Urothelium cell line (cell line): ENCODE measurements at places on chromosomes 3 and 15.

GRCh38 chr3:10457560-10457959 lies 47.8 kb downstream of the ATP2B2 start:
- no peak for DNase-seq

GRCh38 chr15:40992241-40992741 lies 39.0 kb downstream of the CHAC1 start:
- no peak for DNase-seq

DNA sequence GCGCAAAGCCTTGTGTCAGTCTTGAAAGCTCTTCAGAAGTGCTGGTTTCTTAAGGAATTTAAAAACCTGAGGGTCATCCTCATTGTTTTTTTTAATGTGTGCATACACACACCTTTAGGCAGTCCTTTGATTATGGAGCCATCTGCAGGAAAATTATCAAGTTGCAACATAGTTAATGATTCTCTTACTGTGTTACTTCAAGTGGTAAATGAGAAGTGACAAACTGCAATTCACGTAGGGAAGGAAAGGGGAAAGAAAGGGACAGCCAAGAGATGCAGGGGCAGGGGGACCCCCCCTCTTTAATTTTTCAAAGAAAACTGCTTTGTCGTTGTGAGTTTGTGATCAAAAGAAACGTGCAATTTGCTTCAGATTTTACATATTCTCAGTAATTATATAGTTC lies 162.4 kb upstream of the CGNL1 start:
- DNase-seq, result peak; percentile 13

DNA sequence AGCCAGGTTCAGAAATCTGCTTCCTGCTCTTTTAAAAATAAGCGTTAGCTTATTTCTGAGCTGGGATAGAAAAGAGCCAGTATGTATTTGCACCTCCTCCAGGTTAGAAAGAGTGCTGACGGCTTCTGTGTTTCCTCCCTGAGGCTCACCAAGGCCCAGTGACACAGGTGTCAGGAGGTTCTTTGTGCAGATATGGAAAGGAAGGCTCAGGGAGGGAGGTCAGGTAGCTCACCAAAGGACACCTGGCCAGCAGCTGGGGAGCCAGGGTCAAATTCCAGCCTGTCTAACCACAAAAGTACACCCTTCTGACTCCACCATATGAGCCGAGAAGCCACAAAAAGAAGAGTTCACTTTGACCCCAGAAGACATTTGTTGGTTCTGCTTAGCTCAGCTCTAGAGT lies 201.0 kb upstream of the WNT5A start:
- no peak for DNase-seq

DNA sequence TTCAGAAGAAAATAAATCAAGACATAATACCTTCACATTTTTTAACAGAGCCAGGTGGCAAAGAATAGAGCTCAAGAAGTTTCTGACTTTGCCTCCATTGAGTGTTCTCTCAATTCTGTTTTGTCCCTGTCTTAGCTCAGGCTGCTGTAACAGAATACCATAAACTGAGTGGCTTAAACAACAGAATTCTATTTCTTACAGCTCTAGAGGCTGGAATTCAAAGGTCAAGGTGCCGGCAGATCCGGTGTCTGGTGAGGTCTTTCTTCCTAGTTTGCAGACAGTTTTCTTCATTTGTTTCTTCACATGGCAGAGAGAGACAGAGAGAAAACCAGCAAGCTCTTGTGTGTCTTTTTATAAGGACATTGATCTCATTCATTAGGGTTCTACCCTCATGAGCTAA lies 25.6 kb downstream of the IQCH start:
- DNase-seq, result no peak

DNA sequence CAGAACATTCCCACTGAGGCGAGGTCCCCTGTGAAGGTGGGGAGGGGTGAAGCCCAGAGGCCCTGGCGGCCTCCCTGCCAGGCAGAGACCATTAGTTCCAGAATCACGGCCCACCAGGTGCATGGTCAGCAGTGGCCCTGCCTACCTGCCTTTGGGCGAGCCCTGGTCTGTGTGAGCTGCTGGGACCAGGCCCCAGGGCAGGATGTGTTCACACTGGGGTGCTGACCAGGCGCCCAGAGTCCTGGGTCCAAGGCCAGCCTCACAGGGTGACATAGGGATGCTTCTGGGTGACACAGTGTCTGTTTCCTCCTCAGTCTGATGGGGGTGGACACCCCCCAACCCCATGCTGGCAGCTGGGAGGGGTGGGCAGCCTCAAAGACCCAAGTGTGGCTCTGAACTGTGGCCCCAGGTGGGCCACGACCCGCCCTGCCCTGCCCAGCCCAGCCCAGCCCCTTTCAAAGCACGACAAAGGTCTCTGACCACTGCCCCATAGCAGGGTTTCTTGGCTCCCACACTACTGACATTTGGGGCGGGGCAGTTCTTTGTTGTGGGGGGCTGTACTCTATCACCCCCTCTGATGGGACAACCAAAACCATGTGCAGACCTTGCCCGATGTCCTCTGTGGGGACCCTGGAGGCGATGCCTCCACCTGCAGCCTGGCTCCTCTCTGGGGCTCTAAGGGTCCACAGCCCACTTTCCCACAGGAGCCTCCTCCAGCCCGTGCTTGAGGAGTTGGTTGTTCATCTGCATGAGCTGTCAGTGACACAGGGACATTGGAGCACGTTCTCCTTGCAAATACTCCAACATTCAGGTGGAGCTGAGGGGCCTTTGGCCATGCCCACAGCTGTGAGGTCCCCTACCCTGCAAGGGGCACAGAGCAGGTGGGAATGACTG lies 44.8 kb upstream of the SLC41A3 start:
- no peak for DNase-seq

DNA sequence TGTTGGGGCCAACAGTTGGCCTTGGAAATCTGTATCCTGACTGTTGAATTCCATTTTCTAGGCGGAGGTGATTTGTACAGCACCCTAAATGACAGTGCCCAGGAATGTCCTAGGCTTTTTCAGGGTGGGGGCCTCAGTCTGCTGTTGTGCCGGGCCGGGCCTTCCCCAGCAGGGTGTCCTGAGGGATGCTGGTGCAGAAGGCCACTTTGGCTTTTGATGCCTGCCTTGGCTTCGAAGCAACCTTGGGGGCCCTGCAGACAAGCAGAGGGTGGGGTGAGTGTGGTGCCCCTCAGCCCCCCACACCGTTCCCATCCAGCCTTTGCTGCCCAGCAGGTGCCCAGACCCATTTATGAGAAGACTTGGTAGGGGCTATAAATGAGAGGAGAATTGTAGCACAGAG lies 33.0 kb downstream of the SYNM start:
- no peak for DNase-seq

DNA sequence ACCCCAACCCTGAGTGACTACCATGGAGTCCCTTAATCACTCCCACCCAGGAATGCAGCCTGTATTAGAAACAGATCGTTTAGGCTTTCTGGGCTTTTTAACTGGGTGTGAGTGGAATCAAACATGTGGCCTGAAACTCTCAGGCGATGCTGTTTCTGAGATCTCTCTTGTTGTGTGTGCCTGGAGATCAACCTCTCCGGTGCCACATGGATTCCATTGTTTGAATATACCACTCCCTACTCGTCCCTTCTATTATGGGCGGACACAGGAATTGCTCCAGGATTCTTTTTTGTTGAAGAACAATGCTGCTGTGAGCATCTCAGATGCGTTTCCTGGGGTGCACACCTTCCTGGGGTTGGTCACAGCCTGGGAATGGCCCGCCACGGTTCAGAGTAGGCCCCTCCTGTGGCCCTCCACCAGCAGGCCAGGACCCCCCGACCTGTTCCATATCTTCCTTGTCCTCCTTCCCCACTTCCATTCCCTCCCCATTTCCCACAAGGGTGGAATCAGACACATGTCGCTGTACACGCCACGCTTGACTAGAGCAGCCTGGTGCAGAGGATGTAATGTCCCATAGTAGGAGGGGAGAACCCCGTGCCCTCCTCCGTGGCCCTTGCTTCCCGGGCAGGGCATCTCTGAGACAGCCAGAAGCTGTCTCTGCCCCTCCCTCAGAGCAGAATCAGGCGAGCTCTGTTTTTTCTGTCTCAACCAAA lies 36.4 kb upstream of the PRR23E start:
- DNase-seq, result no peak

- peak; percentile 82 for DNase-seq
These were observed 52.8 kb downstream of the RGMA start for GRCh38 chr15:93035953-93036810.

GRCh38 chr3:69930564-69930963 lies 69.0 kb upstream of the SAMMSON start:
- DNase-seq, result no peak

- no peak for DNase-seq
These were observed 11.4 kb downstream of the SKIL start for GRCh38 chr3:170368921-170369320.

DNA sequence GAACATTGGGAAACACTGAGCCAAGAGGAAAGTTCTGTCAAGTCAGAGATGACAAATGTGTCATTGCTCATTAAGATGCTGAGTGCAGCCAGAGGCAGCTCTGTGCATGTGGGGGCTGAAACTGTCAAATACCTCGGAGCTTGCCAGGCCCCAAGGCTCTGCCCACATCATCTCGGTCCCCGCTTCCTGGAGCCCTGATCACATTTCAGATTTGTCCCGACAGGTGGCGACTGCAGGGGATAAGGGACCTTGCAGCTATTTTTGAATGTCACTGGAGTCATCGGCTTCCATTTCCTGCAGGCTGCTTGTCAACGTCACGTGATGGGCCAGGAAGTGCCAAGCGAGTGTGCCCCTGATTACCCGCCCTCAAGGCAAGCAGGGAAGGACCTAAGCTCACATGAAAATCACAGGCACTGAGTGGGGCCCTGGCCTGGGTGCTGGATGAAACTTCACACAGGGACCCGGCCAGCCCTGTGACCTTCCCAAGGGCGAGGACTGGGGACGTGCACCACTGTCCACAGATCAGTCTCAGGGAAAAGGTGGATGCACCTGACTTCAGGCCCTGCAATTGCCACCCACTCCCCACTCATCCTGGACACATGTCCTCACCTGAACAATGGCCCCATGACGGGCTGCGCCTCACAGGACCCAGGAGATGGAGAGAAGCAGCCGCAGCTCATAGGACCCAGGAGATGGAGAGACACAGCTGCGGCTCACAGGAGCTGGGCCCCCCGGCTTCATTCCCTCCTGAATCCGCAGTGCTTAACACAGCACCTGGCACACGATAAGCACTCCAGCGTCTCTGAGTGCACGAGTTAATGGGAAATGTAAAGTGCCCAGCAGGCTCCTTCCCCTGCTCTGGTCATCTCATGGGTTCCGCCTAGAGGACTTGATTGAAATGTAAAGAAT lies 73.4 kb downstream of the NUP210 start:
- DNase-seq, result peak; percentile 25

DNA sequence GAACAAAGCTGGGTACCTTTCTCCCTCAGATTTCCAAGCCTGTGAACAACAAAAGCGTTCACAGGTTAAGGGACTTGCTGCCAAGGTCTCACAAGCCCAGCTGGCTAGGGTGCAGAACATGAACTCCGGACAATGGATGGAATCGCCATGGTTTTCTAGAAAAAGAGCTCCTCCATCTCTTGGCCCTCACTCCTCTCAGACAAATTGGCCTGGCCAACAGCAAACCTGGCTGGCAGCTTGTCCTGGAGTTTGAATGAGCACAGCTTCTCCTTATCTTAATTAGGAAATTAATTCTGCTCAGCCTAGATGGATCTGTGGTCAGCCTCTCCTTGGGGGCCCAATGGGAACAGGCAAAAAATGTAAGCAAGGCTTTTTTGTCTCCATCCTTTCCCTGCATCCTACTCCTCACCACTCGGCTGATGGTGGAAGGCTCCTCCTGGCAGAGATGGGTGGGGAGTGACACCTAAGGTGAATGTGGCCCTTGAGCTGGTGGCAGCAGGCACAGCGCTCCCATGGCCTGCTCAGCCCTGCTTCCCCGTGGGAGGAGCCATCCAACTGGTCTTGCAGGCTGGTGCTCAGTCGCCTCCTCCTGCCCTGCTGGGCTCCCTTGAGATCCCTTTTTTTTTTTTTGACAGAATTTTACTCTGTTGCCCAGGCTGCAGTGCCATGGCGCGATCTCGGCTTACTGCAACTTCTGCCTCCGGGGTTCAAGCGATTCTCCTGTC lies 5.8 kb downstream of the KLHL25 start:
- DNase-seq, result no peak

- DNase-seq, result no peak
These were observed 3.9 kb downstream of the FOXL2 start for GRCh38 chr3:138942861-138943623.

- DNase-seq, result peak; percentile 41
These were observed 33.1 kb upstream of the UBE2Q2 start for GRCh38 chr15:75809986-75810750.

DNA sequence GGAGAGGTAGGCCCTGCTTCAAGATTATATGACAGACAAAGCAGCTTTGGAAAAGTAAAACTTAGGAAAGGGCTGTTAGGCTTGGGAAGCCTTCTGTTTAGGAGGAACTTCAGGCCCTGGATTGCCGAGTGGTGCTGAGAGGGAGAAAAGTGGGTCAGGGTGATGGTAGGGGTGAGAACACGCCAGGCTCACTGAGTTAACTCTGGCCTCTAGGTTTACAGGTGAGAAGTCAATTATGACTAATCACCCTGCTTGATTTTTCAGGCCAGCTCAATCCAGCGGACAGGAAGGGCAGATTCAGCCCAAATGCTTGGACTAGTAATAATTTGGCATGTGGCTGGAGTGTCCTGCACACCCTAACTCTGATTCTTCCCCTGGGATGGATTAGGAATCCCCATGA lies 365.1 kb upstream of the LMCD1 start:
- DNase-seq, result no peak

GRCh38 chr3:129859272-129859671 lies 34.2 kb downstream of the TMCC1 start:
- no peak for DNase-seq

DNA sequence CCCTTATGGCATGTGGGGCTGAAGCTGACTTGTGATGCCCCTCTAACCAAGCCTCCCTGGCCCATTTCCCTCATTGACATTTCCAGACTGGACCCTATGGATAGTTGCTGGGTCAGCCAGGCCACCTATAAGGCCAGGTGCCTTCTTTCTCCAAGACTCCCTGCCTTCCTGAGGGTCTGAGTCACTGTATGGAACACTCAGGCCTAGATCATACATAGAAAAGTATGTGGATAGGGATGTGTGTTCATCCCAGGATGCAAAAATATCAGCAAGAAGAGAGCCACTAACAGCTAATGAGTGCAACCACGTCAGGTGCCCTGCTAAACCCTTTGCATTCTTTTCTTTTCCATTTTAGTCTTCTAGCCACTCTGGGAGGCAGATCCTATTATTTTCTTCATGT lies 168.4 kb upstream of the WNT5A start:
- no peak for DNase-seq

DNA sequence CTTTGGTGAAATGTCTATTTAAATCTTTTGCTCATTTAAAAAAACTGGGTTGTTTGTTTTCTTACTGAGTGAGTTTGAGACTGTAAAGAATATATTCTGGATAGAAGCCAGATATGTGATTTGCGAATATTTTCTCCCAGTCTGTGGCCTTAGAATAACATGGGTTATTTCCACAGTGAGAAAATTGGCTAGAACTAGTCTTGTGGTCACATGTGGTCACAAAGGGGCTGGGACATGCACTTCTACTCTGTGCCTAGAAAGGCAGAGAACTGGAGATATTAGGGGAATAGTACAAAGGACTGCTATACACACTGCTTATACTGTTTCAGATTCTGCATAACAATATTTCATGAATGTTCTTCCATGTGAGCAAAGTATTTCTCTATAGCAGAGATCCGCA lies 79.9 kb upstream of the RGMA start:
- no peak for DNase-seq
